ENCODE measurements at places on chromosomes 11 and 22. TPM values are rescaled to one million over a fixed set of nuclear protein-coding genes. Genes with fewer than 3 reads are reported as not detected.

DNA sequence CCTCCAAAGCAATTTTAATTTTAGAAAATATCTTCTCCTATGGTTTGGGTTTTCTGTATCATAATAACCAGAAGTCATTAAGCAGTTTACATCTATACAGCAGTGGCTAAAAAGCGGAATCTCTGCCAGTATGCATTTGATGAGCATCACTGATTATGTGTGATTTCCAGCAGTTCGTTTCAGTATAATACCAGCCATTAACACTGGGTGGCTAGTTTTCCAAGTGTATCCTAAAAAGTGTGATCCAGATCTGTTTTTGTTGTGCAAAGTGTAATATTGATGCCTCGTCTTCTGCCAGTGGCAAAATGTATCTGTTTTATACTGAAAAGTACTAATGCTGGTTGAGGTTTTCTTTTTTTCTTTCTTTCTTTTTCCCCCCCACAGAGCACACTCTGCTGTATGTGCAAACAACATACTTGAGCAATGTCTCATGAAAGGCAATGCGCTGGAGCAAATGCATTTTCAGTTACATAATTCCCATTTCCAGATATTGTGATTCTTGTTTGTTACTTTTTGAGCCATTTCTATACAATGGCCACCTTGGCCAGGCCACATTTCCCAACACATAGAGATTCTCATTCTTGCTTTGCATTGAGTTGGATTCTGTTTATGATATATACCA is 64.2 kb downstream of the SLC36A4 start:
- peak; percentile 64 for DNase-seq

DNA sequence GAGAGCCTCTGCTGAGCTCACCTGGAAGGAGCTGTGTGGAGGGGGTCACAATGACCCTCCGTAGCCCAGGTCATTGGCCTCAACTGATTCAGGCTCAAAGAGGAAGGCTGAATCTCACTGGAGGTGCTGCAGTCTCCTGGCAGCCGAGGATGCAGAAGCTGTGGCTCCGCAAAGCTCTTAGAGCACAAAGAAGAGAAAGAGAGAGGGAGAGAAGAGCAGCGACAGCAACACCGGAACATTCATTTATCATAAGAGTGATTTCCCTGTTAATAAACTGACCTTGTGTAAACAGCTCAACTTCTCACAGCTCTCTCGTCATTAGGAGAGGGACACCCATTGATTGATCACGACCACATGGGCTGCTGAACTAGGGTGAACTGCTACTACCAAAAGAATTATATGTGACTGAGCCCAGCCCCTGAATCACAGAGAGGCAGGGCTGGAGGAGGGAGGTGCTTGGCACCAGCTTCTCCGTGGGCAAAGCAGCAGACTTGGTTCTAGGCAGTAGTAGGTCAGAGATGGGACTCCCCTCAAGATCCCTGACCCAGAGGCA is 281.7 kb downstream of the NXPE2 start:
- no peak for DNase-seq

- DNase-seq, result no peak
These were observed 70.8 kb downstream of the GAB2 start for GRCh38 chr11:78346799-78347198.

DNA sequence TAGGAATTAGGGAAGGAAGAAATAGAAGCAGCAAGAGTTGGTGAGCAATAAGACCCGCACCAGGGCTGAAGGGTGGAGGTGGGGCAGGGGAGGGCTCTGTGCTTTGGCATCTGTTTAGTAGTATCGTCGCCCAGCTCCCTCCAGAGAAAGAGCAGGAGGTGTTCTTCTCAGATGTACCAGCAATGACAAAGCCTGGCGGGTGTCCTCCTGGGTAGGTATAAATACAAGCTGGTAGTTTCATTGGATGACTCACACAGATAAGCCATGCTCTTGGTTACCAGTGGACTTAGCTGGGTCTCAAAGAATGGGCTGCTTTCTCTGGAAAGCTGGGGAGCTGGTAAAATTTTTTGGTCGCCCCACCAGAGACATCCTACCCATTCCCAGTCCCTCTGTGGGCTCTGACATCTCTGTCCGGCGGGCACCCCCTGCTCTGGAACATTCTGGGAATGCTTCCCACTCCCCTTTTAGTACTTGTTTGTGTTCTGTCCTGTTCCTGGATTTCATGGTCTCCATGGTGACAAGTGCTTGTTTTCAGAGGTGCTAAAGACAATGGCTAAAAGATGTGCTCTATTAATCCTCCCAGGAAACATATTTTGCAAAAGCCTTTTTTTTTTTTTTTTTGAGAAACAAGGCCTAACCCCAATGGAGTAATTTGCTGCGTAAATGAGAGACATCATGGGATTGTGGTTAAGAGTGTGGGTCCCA is 15.4 kb upstream of the TUBA8 start:
- peak; percentile 14 for DNase-seq

DNA sequence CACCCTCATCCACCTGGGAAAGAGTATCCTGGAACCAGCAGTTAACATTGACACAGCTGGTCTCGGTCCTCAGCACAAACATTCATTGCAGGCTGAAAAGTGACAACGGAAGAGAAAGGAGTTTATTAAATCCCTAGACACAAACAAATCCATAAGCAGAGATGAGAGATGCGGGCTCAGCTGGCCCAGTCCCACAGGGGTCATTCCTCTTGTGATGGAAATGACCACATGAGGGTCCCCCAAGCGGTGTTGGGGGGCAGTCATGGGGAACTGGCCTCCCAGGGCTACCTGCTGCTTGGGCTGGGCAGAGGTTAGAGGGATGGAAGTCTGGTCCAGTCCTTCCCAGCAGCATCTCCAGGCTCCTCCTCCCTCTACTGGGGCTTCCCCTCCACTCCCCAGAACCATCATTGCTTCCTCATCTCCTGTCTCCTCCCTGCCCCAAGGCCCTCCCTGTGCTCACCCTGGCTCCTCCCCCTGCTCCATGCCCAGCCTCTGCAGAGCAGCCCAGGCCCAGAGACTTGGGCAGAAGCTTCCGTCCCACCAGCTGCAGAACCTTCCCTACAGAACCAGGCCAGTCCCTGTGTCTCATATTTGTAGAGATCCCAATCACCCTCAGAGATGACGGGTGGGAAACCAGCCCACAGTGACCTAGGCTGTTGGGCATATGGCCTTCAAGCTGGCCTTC is 5.4 kb upstream of the IGLL5 start:
- no peak for DNase-seq

- DNase-seq, result no peak
These were observed 31.6 kb downstream of the UQCR10 start for GRCh38 chr22:29798801-29799200.

DNA sequence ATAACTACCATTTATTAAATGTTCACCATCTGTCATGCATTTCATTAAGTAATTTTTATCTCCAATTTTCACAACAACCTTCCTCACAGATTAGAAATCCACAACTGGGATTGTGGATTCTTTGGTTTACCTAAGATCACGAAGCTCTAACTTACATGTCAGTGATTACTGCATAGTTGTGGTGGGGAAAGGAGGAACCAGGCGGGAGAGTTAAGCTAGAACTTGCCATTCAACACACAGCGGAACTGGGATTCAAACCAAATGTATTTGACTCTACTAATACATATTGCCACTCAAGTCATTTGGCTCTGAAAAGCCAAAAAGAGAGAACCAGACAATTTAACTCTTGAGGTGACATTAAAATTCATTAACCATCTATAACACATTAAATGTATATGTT is 10.4 kb upstream of the LAYN start:
- peak; percentile 56 for DNase-seq

DNA sequence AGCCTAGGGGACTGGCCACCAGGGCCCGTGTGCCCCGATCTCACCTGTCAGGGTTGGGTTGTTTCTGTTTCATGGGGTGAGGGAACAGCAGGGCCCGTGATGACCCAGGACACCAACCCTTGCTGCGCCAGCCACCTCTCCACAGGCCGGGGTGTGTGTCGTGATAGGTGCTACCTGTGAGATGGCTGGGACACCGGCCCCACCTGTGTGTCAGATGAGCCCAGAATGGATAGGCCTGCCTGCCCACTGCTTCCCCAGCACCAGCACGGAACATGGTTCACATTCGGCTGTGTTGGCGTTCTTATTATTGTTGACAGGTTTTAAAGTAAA is 7.1 kb downstream of the CLDN5 start:
- DNase-seq, result no peak

- no peak for DNase-seq
These were observed 78.4 kb upstream of the ANO1 start for GRCh38 chr11:69999721-70000120.

DNA sequence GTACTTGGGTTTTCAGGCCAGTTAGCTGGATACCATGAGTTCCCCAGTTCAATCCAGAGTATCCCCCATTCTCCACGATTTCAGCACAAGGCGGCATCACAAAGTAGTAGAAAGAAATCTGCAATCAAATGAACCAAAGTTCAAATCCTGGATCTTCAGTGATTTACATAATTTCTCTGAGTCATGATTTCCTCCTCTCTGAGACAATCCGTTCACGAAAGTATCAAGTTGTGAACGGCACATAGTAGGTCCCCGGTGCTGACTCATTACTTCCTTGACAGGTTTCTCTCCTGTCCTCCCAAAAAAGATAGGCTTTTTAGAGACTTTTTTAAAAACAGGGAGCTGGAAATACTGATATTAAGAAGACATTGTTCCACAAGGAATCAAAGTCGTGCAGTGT is 69.1 kb upstream of the AKIP1 start:
- no peak for DNase-seq

DNA sequence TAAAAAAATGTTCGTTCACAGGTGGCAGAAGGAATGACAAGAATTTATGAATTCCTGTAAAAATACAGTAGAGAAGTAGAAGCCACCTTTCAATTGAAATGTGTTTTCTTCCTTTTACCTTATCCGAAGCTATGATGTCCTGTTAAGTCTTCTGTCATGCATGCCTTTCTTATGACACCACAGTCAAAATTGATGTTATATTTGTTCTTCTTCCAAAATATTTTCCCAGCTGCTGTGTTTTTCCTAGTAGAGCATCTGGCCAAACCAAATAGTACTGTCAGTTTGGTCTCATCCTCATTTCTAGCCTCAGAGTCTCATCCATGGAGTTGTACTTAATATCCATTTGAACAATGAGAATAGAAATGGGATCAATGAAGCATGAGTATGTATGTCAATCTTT is 206.1 kb downstream of the PGR start:
- DNase-seq, result peak; percentile 68

DNA sequence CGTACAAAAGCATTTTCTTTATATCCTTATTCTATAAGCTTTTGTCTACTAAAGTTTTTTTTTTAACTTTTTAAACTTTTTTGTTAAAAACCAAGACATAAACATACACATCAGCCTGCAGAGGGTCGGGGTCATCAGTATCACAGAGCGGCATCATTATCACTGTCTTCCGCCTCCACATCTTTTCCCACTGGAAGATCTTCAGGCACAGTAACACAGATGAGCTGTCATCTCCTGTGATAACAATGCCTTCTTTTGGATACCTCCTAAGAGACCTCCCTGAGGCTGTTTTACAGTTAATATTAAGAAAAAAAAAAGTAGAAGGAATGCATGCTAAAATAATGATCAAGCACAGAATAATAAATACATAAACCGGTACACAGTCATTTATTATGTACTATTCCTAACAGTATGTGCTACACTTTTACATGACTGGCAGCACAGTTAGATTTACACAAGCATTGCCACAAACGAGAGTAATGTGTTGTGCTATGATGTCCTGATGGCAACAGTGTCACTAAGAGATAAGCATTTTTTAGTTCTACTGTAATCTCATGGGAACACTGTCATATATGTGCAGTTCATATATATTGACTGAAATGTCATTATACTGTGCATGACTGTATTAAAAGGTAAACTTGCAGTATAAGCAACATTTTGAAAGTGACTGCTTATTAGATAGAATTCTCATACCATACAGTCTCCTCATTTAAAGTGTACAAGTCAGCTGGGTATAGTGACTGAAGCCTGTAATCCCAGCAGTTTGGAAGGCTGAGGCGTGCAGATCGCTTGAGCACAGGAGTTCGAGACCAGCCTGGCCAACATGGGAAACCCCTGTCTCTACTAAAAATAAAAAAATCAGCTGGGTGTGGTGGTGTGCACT is 58.6 kb downstream of the KDM2A start:
- no peak for DNase-seq

DNA sequence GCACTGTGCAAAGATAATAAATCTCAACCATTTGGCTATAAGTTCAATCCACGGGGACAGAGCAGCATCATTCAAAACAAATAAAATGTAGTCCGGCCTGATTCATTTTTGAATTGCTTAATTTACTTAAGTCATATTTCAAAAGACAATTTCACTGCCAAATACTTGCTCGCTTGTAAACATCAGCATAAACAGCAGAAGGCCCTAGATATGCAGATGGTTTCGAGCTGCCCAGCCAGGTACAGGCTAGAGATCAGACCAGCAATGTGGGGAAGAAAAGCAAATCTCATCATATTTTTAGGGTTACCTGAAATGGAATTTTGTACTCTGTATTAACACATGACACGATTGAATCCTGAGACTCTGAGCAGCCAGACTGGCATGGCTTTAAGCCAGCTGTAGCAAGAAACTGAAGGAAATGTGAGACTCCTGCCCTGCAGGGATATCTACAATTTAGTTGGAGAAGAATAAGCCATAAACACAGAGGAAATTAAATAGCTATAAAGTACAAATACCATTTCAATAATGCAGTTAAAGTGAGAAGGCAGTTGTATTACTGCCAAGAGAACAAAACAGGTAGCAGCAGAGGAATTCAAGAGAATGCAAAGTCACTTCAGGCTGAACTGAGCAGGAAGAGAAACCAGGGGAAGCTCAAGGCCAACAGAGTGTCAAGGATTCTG is 440.3 kb downstream of the ETS1 start:
- DNase-seq, result peak; percentile 64

- DNase-seq, result no peak
These were observed 567.9 kb upstream of the CADM1 start for GRCh38 chr11:116072133-116072532.

GRCh38 chr11:29305456-29306232 is 711.2 kb downstream of the KCNA4 start:
- no peak for DNase-seq

DNA sequence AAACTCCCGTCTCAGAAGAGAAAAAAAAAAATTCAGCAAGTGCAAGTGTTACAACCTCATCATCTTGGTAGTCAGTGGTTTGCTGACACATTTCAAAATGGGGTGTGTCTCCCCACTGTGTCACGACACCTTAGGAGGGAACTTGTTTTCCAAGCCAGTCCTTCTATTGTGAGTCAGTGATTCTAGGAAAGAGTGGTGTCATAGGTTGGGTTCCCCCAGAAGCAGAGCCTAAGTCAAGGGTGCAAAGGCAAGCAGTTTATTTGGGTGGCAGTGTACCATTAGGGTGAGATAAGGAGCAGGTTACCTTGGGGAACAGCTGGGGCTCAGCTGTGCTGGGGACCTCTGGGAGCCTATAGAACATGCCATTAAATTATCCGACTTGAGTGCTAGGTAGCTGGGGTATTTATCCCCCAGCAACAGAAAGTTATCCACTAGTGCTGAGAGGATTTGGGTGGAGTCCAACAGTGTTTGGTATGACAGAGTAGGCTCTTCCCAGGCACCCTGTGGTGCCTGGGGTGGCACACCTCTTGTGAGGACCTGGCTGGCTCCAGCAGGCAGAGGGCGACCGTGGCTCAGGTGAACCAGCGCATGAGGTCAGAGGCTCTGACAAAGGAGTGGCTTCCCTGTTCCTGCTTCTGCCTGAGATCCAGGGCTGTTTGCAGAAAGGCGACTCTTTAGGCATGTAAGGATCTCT is 41.7 kb downstream of the KIAA1671 start:
- DNase-seq, result no peak

HBG2 gene
- not detected for total RNA-seq

SHISAL1 gene
- 3.0 TPM for total RNA-seq

HBG1 gene
- total RNA-seq, result not detected

CNTF gene
- 2.2 TPM for total RNA-seq

SNU13 gene
- total RNA-seq, result 73.8 TPM

MUC5AC gene
- not detected for total RNA-seq

RFPL1 gene
- total RNA-seq, result not detected

CDC42EP2 gene
- total RNA-seq, result 21.3 TPM

OR52I2 gene
- total RNA-seq, result not detected

P2RY6 gene
- 0.32 TPM for total RNA-seq

Data from fibroblast of villous mesenchyme (primary cell).